ENCODE measurements at places on chromosomes 12 and 14.

DNA sequence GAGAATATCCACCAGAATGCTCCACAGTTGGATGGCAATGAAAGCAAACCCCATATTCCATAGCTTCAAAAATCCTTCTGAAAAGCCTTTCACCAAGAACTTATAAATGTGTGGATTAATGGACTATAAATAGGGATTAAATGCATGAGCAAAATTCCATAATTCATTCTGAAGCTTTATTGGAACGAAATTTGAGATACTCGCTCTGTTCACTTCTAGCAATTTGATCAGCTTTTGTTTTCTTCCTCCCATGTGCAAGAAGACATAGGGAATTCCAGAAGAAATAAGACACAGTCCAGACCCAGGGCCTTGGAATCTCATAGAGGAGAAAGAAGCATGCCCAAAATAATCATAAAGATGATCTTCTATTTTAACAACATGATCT lies 285.9 kb upstream of the TMPO start:
- no peak for DNase-seq

GRCh38 chr12:111173836-111174235 lies 195.1 kb downstream of the PHETA1 start:
- DNase-seq, result no peak

DNA sequence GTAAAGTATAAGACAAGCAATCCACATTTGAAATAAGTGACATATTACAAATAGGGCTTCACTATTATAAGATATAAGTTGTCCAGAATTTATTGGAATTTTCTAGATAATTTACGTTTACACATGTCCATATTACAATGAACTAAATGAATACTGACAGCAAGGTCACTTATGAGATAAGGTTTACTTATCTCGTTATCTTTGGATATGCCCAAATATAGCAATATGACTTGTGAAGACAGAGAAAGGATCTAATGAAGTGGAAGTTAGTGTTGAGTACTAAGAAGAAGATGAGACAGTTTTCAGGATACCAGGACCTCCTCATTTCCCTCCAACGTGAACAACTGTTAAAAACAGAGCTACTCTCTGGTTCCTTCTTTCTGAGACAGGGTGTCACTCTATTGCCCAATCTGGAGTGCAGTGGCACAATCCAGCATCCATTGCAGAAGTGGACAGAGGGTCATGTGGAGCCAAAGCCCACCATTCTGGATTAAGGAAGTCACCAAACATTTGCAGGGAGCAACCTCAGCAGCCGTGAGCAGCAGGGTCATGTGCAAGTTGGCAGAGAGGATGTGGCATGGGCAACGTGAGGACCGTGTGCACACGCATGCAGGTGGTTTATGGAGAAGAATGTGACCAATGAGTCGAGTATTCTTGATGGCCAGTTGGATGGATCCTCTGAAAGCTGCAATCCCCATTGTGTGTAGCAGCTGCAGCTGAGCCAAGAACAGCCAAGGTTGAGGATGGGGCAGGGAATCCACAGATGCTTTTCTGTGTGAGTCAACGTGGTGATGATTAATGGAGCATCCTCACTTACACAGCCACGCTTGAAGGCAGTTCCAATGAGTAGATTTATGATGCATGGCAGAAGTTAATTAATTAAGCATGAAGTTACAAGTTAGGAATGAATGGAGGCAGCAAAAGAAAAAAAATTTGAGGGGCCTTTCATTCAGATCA lies 111.0 kb downstream of the BICD1 start:
- DNase-seq, result no peak

DNA sequence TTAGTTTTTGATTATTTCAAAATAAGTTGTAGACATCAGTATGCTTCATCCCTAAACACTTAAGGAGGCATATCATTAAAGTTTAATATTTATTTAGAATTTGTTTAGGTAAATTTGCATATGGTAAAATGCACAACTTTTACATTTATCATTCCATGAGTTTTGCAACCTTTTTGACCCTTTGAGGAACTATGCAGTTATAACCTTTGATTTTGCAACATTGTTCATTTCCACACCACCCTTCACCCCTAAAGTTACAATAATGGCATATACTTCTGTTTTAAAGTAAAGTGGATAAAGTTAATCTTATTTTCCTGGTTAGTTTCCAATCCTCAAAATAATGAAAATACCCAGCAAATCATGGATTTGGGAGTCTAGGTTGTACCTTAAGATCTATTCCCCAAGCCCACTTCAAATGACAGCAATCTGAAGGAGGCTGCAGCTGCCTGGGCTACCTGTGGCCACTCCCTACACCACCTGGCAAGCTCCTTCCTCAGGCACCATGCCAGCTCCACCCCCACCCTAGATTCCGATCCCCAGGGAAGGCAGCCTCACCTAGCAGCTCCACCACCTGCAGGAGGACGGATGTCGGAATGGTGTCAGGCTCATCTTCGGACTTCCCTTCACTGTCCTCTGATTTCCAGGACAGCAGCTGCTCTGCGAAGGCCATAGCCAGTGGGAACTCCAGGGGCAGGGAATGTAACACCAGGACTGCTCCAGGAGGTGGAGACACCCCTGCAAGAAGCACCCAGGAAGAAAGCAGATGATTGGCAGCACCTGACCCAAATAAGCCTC lies 65.1 kb downstream of the TRAFD1 start:
- no peak for DNase-seq

GRCh38 chr12:95857799-95858198 lies 953 bp upstream of the SNRPF start:
- no peak for DNase-seq

GRCh38 chr12:109518820-109519665 lies 41.6 kb downstream of the UBE3B start:
- peak; percentile 37 for DNase-seq

- DNase-seq, result no peak
Measured at GRCh38 chr12:123109319-123109772, 41.5 kb downstream of the PITPNM2 start.

GRCh38 chr12:124861492-124861891 lies 2.2 kb downstream of the SCARB1 start:
- no peak for DNase-seq

DNA sequence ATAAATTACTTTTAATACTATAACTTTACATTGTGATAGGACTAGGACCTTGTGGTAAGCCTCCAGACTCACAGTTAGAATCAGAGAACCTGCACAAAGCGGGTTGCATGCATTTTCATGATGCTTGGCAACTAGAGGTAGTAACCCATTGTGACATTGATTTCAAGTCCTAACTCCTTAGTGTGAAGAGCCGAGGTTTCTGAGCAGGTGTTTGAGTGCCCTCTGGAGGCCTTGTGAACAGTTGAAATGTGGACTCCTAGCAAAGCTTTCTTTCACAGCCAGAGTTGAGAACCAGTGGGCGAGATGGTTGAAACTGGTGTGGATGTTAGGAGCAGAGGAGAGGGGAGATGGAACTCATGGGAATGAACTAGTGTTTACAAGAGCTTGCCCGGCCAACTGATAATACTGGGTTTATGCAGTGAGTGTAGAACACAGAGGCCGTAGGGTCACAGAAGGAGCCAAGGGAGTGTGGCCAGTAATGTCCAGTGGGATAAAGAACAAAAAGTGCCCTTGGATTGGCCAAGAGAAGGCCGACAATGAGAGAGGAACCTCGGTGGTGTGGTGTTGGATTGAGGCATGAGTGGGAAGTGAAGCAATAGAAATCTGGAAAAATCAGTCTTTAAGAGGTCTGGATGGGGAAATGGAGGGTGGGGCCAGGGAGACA lies 10.9 kb downstream of the ZNF664 start:
- peak; percentile 48 for DNase-seq

- DNase-seq, result no peak
Measured at GRCh38 chr12:129401572-129401971, 502.3 kb downstream of the TMEM132D start.

GRCh38 chr14:100714258-100714892 lies 12.3 kb upstream of the DLK1 start:
- DNase-seq, result no peak

DNA sequence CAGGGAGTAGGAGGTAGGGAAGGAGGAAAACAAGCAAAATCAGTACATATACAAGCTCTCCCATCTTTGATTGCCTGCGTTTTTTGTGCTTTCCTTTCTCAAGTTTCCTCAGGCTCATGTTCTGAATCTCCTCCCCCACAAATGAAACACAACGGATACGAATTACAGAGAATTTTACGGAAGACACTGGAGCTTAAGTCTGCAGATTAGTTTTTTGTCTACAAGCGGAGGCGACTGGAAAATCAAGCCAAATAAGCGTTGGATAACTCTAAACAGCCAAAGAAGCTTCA lies 612 bp downstream of the WBP11 start:
- no peak for DNase-seq

GRCh38 chr12:42125388-42125767 lies 19.3 kb downstream of the GXYLT1 start:
- no peak for DNase-seq

DNA sequence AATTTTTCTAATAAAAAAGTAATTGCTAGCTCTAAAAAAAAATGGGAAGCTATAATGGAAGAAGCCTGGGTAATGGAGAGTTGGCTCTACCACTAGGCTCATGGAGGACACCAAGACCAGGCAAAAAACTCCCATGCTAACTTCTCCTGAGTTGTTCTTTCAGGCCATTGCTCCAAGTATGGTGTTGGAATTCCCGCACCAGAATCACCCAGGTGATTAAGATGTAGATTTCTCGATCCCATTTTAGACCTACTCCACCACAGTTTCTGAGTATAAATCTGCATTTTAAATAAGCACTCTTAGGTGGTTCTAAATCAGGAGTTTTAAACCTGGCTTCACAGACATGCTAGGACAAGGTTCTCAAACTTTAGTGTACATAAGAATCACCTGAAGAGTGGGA lies 221.0 kb downstream of the EMP1 start:
- DNase-seq, result no peak

DNA sequence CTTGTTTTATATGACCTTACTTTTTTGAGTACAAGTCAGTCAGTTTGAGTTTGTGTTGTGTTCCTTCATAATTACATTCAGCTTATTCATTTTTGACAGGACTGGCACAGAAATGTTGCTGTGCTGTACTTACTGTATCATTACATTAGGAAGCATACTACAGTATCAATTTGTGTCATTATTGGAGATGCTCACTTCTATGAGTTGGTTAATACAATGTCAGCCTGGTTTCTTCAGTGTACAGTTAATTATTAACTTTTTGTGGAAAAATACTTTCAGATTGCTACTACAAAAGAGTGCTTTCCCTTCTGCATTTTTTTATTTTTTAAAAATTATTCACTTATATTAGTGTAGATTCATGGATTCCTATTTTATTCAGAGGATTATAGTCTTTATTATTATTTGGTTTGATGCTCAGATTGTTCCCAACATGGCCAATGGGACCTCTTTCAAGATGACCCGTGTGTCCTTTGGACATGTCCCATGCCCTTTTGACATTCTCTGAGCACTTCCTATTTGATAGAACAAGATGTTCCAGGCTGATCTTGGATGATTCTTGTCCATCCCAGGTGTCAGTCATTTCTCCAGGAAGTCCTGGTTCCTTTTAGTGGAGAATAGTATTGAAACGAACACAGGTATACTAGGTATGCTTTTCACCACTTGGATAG lies 66.6 kb downstream of the MON2 start:
- DNase-seq, result no peak

DNA sequence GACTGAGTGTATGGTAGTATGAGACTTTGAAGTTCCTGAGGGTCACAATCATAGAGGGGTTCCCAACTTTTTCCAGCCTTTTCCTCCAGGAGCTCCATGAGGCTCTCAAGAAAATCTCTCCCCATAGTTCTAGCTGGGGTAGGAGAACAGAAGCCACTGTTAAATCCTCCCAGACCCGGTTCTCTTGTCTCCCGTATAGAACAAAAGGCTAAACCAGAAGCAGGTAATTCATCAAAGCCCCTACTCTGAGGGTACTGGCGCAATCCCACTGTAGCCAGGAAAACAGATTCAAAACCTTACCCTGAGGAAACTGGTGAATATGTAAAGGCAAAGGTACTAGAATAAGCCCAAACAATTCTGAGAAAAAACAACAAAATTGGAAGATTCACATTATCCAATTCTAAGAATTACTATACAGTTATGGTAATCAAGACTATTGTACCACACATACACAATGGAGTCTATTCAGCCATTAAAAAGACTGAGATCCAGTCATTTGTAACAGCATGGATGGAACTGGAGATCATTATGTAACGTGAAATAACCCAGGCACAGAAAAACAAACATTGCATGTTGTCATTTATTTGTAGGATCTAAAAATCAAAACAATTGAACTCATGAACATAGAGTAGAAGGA lies 20.5 kb downstream of the OR8S1 start:
- no peak for DNase-seq

- DNase-seq, result no peak
Measured at GRCh38 chr14:72524295-72524629, 369.6 kb downstream of the DPF3 start.

GRCh38 chr14:68473794-68474193 lies 319.1 kb downstream of the ZFP36L1 start:
- DNase-seq, result no peak

DNA sequence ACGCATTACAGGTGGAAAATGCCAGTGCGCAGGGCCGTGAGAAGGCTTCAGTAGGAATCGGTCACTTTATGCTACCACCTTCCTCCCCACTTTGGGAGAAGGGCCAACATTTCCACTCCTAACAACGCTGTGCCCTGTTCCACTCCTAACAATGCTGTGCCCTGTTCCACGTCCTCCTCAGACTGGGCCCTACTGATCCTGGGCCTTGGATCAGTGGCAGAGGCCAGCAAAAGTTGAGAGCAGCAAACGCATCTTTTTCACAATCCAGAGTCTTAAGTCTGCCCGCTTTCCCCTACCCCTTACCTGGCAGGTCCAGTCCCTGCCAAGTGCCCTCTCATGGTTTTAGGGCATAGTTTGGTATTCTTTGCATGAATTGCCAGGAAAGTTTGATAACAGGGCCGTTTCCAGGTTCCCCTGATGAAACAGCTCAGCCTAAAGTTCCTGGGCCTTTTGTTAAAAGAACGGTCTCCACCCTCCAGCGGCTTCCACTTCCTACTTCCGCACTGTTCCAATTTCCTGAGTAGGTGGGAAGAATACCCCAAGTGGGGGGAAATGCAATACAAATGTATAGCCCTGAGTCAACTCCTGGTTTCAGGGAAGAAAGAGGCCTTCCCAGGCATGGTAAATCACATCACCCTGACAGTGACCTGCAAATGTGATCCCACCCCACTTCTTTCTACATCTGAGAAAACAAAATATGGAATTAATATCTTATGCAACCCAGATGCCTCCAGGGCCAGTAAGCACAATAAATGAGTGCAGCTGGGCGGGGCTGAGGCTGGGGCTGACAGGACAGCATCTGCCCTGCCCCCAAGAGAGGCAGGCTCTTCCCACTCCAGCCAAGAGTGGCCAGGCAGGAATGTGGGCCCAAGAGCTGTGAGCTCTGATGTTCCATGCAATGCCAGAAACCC lies 15.0 kb downstream of the KCTD10 start:
- DNase-seq, result peak; percentile 82
